Common myeloid progenitor, CD34-positive (primary cell): ENCODE measurements at places on chromosomes 6 and 20.

DNA sequence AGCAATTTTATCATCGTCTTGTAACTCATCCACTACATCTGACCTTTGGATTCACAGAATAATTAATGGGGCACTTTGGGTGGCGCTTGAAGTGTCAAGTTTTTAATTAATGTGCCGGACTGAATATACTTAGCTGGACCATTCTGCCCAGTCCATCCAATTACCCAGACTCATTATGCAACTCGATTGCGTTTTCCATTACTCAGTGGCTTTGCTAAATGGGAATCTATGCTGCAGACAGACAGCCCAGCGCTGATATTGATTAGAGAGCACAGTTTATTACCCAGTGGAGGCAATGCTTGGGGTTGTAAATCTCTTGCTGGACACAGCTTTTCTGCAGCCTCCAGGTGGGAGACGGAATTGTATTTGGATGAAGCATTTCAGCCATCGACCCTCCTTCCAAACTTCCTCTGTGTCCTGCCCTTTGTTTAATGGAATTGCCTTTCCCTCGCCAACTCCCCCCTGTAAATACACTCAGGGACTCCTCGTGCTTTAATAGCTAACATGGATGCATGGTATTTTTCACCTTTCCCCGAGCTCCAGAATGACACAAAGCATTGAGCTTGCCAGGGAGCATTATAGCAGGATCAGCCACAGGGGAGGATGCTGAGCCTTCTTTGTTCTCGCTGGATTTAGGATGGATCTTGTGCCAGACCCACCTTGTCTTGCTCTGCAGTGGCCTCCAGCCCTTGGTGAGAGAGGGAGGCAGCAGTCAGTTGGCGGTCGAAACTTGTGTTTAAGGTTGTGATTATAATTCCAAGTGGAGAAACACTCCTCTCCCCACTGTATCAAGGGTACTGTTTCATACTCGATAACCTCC lies 59.7 kb downstream of the EDN3 start:
- no peak for DNase-seq
- no peaks in the 10 kb centered on the region for H3K4me1 ChIP-seq
- no peak overlapping the region for H3K27ac ChIP-seq
- no peak overlapping the region for H3K4me3 ChIP-seq
- H3K27me3 ChIP-seq = peaks cover 6% of the 10 kb centered on the region

DNA sequence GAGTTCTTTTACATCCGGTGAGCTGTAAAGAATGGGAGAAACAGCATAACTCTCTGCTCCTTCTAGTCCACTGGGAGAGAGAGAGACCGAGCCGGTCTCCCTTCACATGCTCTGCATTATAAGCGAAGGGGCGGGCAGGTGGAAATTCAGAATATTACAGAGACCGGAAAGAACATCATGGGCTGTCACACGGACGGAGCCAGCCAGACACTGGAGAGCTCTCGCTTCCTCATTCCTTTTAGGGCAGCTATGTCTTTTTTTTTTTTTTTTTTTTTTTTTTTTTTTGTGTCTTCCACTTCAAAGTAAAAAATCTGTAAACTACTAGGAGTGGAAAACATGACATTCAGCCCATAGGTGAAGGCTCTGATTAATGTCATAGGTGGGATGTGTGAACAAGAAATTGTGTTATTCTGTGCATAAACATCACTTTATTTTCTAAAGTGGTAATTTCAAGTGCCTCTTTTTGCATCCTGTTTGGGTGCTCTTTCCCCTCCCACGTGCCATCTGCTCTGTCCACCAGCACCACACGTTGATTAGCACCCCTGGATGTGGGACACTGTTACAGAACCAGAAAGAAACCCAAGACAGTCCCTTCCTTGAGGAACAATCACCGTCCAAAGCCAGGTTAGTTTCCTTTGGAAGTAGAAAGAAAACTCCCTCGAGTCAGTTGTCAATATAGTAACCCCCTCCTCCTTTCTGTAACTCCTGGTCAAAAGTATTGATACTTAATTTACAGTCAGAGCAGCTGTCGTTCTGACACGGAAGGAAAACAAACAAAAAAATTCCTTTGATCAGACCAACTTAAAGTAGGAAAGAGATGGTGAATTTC lies at the start of gene TAGAP:
Gene TAGAP (minus strand): TSS at position 93 of the 829 bp plus-strand sequence. CDS start 845 bp downstream, outside the sequence.
- peak within 1 kb of the TSS; percentile 81 for H3K4me3 ChIP-seq
- peaks cover 42% of the 10 kb centered on the region for H3K4me1 ChIP-seq
- no peaks in the 10 kb centered on the region for H3K27me3 ChIP-seq

DNA sequence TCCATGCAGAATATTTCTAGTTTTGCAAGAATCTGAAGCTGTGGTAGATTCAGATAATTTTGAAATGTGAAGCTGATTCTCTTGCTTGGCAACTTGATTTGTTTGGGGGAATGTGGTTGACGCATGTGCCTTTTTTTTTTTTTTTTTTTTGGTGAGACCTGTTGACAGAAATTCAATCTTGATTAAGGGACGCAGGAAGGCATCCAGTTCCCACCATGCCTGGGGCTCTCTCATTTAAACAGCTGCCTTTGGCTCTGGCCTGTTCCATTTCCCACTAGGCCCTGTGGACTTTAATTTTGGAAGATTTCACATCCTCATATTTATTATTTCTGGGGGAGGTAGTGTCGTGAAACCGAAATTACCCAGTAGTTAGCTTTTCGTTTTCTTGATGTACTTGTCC lies 8.6 kb downstream of the TPX2 start:
- H3K36me3 ChIP-seq = peaks cover 41% of the 10 kb centered on the region
- no peaks in the 10 kb centered on the region for H3K4me1 ChIP-seq

- no peaks in the 10 kb centered on the region for H3K27me3 ChIP-seq
- no peaks in the 10 kb centered on the region for H3K36me3 ChIP-seq
- H3K4me1 ChIP-seq = peaks cover 12% of the 10 kb centered on the region
- H3K4me3 ChIP-seq = no peak overlapping the region
Observed at GRCh38 chr6:136235233-136235564, 14.9 kb downstream of the MTFR2 start.

GRCh38 chr6:167787896-167788562 lies 38.7 kb upstream of the AFDN start:
- H3K27ac ChIP-seq = no peak overlapping the region
- peaks cover 11% of the 10 kb centered on the region for H3K27me3 ChIP-seq
- DNase-seq = no peak
- H3K4me1 ChIP-seq = no peaks in the 10 kb centered on the region
- no peaks in the 10 kb centered on the region for H3K36me3 ChIP-seq
- H3K4me3 ChIP-seq = no peak overlapping the region

DNA sequence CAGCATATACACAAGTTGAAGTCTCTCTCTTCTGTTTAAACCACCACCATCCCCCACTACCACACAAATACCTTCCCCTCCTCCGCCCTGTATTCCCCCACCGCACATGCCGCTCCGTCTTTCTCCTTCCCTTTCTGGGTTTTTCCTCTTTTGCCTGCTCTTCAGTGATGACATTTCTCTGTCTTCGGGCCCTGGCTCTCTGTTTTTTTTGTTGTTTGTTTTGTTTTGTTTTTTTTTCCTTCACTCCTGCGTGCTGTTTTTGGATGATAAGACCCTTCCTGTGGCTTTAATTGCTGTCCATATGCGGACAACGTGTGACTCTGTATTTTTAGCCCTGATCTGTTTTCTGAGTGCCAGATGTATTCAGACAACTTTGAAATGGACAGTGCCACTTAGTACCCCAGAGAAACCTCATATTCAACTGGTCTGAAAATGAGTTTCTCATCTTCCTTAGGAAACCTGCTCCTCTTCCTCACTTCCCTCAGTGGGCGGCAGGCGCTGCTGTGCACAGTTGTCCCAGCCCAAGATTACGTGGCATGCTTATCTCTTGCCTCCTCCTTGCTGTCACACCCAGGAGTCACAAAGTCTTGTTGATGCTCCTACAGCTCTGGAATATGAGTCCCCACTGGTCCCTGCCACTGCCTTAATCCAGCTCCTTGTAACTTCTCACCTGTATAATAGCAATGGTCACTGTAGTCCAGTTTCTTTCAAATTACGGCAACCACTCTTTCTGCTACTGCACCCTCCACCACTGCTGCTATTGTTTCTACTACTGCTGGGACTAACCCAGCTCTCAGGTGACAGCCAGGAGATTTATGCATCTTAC lies 8.2 kb downstream of the PPP1R14C start:
- H3K36me3 ChIP-seq = no peaks in the 10 kb centered on the region
- H3K27ac ChIP-seq = peak overlapping the region; percentile 39
- no peaks in the 10 kb centered on the region for H3K27me3 ChIP-seq
- H3K4me1 ChIP-seq = peaks cover 67% of the 10 kb centered on the region
